ENCODE measurements at places on chromosomes 12 and 14.
A peak's percentile ranks its signal among the peaks of the same experiment; 100 is the strongest.

DNA sequence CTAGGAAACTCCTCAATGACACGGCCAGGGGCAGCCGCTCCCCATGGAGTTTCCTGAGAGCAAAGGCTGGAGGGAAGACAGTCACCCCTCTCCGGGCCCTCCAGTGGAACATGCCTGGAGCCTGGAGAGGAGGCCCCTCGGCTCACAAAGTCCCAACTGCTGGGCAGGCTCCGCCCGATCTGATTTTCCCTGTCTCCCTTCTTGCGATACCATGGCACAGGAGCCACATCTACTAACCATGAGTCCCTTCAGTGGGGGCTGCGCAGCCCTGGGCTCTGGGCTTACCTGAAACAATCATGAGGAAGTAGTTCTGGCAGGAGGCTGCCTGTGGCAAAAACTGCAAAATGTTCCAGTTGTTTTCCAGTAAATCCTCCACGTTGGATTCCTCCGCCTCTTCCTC lies 15.3 kb downstream of the P2RX2 start:
- DNase-seq, result no peak

GRCh38 chr14:65281991-65282895 lies 130.3 kb upstream of the FUT8 start:
- peak; percentile 77 for DNase-seq

DNA sequence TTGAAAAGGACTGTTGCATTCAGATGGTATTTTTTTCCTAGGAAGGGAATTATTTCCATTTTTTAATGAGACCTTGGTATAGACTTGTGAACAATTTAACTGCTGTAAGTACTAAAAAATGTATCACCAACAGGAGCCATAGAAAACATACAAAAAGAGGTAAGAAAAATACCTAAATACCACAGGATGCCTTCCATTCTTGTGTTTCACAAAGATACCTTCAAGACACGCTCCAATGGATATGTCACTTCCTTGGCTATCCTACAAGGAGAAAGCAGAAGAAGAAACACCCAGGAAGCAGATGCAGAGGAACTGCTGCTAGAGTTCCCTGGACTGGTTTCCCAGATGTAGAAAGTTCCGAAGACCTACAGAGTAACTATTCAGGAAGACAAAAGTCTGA lies 54.2 kb downstream of the PTPN21 start:
- DNase-seq, result no peak

- DNase-seq, result no peak
These were observed 785.8 kb downstream of the MED13L start for GRCh38 chr12:115491511-115492250.

- no peak for DNase-seq
These were observed 69.0 kb upstream of the CAPRIN2 start for GRCh38 chr12:30823764-30824163.

DNA sequence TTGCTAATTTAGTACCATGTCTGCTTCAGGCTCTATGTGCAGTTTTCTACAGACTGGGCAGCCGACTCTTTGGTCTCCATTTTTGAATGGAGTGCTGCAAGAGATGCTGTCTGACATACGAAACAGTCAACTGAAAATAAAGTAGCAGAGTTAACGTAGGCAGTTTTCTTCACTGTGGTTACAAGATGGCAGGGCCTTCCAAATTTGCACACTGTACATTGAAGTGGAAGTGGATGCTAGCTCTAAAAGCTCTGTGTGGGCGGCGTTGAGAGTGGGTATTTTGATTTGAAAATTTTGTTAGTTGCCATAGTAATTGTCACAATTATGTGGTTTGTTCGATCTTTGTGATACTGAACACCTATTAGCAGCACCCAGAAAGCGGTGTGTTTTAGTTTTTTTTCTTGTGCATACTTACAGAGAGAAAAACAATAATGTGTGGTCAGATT lies 154.9 kb upstream of the ATP2B1 start:
- no peak for DNase-seq
